Fibroblast of villous mesenchyme (primary cell): ENCODE measurements at places on chromosomes 2 and 18. TPM values are rescaled to one million over a fixed set of nuclear protein-coding genes. Genes with fewer than 3 reads are reported as not detected.

Gene DQX1
- not detected in 2 replicates for total RNA-seq

Gene STK11IP
- 16.4 and 18.7 TPM in 2 replicates for total RNA-seq

Gene RFX8
- total RNA-seq = 0.97 and 1.7 TPM in 2 replicates

Gene KCNG3
- under 0.01 TPM in 1 of 2 replicates, not detected in the other for total RNA-seq
